ENCODE measurements at places on chromosomes 1 and 21.
A peak's percentile ranks its signal among the peaks of the same experiment; 100 is the strongest.

DNA sequence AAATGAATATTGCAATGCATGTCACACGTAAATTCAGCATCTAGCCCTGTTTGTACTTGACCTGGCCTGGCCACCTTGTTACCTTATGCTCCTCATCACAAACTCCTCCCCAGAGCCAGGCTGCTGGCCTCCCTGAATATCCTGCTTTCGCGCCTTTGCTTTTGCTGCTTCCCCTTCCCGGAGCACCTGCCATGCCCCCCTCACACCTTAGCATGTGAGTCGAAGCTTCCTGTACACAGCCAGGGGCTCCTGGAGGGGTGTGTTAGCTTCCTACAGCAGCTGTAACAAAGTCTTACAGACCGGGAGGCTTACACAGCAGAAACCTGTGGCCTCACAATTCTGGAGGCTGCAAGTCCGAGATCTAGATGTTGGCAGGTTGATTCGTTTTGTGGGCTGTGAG lies 60.1 kb downstream of the TLR5 start:
- DNase-seq, result no peak

GRCh38 chr1:62492521-62492920 lies 55.7 kb downstream of the USP1 start:
- no peak for DNase-seq

DNA sequence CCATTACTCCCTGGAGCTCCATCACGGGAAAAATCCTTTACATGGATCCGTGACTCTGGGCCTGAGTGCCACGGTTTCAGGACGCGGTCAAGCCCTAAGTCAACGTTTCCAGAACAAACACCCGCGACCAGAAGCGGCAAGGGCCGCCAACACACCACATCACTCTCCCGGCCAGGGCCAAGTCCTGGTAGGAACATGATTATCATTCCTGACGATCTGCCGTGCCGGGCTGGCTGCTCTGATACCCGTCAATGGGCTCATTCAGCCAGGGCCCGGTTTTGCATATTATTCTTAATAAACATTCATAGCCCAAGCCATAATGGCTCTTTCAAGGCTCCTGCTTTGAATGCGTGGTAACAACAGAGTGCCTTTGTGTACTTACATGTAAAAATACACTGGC lies 44.6 kb upstream of the SIM2 start:
- no peak for DNase-seq

DNA sequence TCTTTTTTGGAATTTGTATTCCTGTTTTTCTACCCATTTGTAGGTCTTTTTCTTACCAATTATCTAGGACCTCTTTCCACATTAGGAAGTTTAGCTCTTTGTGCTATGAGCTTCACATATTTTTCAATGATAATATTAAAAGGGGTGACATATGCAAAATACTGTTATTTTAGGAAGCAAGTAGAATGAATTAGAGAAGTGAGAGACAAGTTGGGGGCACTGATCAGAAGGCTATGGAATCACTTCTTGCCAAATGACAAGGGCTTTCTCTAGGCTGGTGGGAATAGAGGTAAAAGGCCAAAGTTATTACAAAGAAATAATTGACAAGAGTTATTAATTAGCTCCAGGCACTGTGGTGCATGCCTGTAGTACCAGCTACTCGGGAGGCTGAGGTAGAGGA lies 4.3 kb upstream of the BCAR3 start:
- DNase-seq, result no peak

DNA sequence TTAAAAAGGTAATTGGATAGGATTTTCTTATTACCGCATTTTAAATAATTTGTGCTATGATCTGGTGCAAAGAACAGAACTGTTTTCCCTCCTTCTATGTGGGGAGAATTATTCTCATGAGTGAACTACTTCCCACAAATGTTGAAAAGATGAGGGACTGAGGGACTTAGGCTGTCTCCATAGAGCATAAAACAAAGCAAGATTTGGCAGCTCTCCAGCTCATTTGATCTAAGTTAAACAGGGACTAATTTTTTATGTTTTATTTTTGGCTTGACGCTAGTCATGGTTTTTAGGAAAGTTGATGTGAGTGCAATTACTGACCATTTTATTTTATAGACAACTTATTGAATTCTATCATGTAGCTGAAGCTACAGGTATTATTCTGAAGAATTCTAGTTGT lies 362.3 kb downstream of the HLX start:
- no peak for DNase-seq

DNA sequence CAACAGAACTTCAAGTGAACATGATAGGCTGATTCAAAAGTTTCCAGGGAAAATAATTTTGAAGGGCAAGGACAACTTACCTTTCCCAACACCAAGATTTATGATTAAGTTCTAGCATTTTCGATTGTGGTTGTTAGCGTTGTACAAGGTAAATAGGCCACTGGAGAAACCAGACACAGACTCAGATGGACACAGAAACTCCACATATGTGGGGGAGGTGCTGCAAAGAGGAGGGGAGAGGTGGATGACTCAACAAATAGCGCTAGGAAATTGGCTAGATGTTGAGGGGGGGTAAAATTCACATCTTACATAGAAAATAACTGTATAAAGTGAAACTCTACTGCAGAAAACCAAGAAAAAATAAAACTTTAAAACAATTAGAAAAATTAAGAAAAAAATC lies 564.4 kb downstream of the MATN1 start:
- DNase-seq, result peak; percentile 18

- no peak for DNase-seq
Measured at GRCh38 chr1:23745515-23745914, 2.2 kb downstream of the ELOA start.

DNA sequence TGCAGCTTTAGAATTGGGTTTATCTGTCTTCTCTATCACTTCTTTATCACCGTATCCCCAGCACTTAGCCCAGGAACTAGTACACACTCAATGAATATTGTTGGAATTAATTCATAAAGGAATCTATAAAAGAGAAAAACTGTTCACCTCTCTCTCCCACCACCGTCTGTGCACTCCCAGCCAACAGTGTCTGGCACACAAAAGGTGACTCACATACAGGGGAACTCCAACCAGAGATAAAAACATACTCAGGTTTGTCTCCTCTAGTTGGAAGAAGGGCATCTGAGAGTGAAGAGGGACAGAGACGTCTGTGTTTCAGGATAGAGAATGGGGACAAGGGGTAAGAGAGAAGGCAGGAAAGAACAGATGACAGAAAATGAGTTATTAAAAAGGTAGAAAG lies 10.0 kb downstream of the ITLN1 start:
- no peak for DNase-seq

- no peak for DNase-seq
Measured at GRCh38 chr21:38365521-38365920, 108.7 kb downstream of the KCNJ15 start.

- peak; percentile 13 for DNase-seq
Measured at GRCh38 chr1:233328142-233328921, 808 bp downstream of the MAP3K21 start.

- no peak for DNase-seq
Measured at GRCh38 chr1:184801503-184801902, 46.8 kb upstream of the EDEM3 start.

- no peak for DNase-seq
Measured at GRCh38 chr1:241330619-241331327, 26.2 kb downstream of the RGS7 start.

GRCh38 chr1:26721669-26722355 lies 26.0 kb downstream of the ARID1A start:
- no peak for DNase-seq

DNA sequence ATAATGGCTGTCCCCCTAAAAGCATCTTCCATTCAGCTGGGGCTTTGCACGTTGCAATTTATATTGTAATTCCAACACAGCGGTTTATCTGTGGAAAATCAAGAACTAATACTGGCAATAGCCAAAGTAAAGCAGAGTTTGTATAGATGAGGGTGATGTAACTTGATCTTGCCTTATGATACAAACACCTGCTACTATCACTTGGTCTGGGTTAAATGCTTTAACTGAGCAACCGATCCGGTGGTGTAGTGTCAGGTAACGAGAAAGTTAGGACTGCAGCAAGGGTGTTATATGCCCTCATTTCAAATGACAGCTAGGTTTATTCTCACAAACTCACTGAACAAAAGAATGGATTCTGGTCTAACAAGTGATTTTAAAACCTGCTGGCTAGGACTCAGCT lies 47.3 kb upstream of the PLPPR4 start:
- no peak for DNase-seq

DNA sequence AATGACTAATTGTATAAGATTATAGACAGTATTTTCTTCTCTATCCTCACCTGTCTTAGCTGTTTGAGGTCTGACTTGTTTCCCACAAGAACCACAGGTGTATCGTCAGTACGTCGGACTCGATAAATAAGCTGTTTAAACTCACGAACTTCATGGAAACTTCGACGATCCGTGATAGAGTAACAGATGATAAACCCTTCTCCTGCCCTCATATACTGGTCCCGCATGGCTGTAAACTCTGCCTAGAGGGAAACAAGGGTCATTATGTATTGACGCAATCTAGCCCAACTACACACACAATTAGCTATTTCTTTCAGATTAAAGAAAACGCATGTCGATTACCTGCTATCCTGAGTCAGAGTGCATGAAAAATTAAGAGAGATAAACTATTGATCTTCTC lies 6.9 kb downstream of the RIT1 start:
- no peak for DNase-seq

DNA sequence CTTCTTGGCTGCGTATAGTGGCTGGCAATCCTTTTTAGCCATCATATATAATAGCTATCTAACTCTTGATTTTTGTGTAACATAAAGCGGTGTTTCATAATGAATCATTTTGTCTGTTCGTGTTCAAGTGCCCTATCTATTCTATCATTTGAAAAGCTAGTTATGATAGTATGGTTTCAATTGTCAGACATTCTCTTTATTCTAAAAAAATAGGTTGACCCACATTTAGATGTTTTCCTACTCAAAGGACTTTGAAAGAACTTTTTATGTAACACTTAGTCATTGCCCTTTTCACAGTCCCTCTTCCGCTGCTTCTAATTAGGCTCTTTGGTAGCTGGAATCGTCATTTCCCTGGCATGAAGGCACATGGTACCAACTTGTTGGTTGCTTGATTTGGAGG lies 272.2 kb upstream of the B3GALT2 start:
- DNase-seq, result no peak

- no peak for DNase-seq
Measured at GRCh38 chr1:2019571-2020309, 595 bp downstream of the GABRD start.

GRCh38 chr1:1597275-1597930 lies 2.5 kb downstream of the FNDC10 start:
- no peak for DNase-seq

GRCh38 chr1:203625628-203626019 lies 1.0 kb upstream of the ATP2B4 start:
- DNase-seq, result peak; percentile 26

DNA sequence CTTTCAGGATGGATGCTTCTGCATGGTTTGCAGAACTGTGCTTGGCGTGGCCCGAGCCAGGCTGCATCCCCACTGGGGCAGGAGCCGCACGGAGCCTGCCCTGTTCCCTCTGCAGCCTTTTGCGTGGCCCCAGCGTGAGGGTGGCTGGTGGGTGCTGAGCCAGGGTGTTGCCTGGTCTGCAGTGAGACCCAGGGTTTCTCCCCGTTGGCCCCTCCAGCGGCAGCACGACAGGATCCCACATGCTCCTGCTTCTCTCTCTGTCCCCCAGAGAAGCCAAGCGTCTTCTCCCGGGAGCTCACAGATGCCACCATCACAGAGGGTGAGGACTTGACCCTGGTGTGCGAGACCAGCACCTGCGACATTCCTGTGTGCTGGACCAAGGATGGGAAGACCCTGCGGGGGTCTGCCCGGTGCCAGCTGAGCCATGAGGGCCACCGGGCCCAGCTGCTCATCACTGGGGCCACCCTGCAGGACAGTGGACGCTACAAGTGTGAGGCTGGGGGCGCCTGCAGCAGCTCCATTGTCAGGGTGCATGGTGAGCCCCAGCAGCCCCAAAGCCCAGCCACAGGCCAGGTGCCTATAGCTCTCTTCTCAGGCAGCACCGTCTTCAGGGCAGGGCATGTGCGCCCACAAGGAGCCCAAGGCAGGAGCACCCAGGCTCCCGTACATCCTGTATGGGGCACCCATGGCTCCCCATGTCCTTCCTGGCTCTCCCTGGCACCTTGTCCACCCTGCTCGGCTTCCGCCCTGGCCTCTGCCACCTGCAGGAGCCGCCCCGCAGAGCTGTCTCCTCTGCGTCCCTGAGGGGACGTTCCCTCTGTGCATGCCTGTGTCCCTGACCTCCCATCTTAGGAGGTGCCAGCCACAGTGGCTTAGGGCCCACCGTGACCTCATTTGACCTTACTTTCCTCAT lies 78.9 kb downstream of the OBSCN start:
- no peak for DNase-seq

DNA sequence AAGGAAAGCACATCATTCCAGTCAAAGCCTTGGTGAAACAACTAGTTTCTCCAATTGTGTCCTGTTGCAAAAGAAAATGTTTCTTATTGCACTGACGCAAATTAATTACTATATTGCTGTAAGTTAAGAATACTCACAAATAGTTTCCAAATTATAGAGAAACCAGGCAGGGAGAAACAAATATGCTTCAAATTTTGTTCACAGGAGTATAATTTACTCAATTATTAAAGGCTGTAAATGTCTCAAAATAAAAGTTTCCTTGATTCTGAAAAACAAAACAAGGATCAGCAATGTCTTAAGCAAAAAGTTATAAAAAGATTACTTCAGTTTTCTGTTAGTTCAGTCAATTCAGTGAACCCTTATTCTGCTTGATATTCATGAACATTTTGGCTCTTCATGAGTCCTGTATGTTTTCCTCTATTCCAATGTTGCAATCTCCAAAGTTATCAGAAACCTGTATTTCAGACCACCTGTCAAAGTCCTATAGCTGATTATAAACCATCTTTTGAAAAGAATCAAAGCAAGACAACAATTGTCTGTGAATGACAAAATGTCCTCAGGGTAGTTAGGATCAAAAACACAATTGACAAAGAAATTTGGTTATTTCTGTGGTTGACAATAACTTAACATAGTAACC lies 11.7 kb upstream of the SYPL2 start:
- DNase-seq, result no peak

- DNase-seq, result no peak
Measured at GRCh38 chr1:154954541-154954940, 1.4 kb downstream of the PBXIP1 start.

- no peak for DNase-seq
Measured at GRCh38 chr1:228833911-228834688, 98.8 kb downstream of the RHOU start.

DNA sequence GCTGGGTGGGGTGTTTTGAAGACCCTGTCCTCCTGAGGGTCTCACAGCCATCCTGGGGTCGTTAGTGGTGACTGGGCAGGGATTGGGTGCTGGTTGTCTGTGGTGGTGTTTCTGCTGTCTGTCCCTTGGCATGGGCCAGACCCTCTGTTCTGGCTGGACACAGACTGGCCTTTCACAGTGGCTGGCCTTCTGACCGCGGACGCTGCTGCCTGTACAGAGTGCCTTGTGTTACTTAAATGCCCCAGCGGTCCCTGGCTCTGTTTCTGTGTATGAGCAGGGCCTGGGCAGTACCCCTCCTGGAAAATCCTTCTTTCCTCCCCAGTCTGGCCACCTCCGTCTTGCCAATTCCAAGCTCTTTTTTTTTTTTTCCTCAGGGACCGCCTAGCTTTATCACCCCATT lies 50.9 kb downstream of the SH3BGR start:
- no peak for DNase-seq

- no peak for DNase-seq
Measured at GRCh38 chr21:15875286-15875685, 145.5 kb downstream of the USP25 start.

Data from H4 (cell line).